ENCODE measurements at places on chromosomes 6 and 20. TPM values are rescaled to one million over a fixed set of nuclear protein-coding genes. Genes with fewer than 3 reads are reported as not detected.

Gene DEFB132
- not detected for total RNA-seq

Gene HLA-DRB5
- total RNA-seq = not detected

Gene TRIM31
- total RNA-seq = 0.20 TPM

Gene FAM110A
- 32.8 TPM for total RNA-seq

Gene MTFR2
- total RNA-seq = 4.3 TPM

Gene METTL24
- total RNA-seq = not detected

Gene RALGAPB
- 19.8 TPM for total RNA-seq

Gene EMILIN3
- 0.12 TPM for total RNA-seq

Gene DDO
- 0.08 TPM for total RNA-seq

Gene WFDC10B
- total RNA-seq = not detected

Gene SLC22A2
- total RNA-seq = not detected

Gene DOK5
- 0.12 TPM for total RNA-seq

Gene TCP11
- not detected for total RNA-seq

Gene PSORS1C2
- 0.40 TPM for total RNA-seq

Gene PKIG
- 11.3 TPM for total RNA-seq

Gene SNAI1
- total RNA-seq = 0.36 TPM

Gene PNLDC1
- total RNA-seq = not detected

Gene TSPYL1
- total RNA-seq = 54.0 TPM

Gene MMP24
- total RNA-seq = 0.08 TPM

Gene SSTR4
- not detected for total RNA-seq

Gene DAAM2
- total RNA-seq = 2.3 TPM

Gene CRIP3
- total RNA-seq = 0.28 TPM

Gene RAET1E
- total RNA-seq = 101 TPM

Gene ECT2L
- not detected for total RNA-seq

Measured in esophagus mucosa (tissue), 1 donor.